ENCODE measurements at places on chromosomes 13 and 19.

- DNase-seq = no peak
Observed at GRCh38 chr19:45852145-45852750, 10.7 kb downstream of the SYMPK start.

DNA sequence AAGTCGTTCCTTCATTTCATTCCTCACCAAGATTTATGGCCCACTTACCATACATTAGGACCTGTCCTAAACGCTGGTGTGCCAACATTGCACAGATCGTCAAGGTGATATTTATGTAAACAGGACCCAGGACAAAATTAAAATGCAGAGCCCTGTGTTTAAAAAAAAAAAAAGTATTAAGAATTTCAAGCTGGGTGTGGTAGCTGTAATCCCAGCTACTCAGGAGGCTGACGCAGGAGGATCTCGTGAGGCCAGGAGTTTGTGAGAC is 6.5 kb upstream of the ZNF444 start:
- DNase-seq = no peak

- no peak for DNase-seq
Observed at GRCh38 chr19:7856679-7857663, 17.2 kb downstream of the PRR36 start.

DNA sequence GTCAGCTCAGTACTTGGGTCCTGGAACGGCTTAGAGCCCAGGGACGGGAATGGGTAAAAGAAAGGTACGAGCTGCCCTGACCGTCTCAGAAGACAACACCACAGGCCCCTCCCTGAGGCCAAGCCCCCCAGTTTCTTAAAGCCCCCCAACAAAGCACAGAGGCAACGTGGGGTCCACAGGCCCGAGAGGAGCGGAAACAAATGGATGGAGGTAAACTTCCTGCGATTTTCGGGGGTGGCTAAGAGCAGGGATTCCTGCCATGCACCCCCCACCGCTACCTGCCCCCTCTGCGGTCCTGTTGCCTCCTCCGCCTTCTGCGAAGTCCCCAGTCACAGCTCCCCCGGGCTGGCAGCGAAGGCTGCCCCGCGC is 48.2 kb downstream of the PTPRS start:
- DNase-seq = no peak

DNA sequence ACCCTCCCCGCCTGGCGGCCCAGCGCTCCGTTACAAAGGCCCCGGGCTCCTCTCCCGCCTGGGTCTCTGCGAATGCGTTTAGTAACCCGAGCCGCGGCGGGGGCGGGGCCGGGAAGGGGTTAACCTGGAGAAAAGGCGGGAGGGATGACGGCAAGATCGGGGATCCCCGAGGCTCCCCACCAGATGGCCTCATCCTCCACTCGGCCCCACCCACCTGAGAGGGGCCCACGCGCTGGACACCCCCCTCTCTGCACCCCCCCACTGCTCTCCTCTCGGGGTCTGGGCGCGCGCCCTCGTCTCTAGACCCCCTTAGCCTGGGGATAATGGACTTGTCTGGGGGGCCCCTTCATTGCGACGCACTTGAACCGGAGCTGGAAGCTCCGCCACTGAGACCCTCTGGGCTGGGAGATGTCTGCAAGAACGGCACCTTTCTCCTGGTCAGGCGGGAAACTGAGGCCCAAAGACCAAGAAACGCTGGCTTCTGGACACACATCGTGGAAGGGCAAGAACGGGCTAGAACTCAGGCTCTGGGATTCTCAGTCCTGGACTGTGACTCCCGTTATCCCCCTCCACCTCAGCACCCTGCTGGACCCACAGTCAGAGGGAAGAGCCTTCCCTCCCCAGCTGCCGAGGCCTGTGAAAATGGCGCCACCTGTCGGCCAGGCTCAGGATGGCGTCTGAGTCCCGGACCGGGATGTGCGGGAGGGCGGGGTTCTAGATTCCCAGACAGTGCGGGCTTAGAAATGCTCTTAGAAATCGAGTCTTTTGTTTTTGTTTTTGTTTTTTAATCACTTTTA is 2.9 kb upstream of the LTBP4 start:
- no peak for DNase-seq

GRCh38 chr19:6891761-6892385 is 4.5 kb downstream of the ADGRE1 start:
- peak; percentile 84 for DNase-seq

GRCh38 chr13:101416181-101417042 is at the start of gene NALCN:
Gene NALCN (minus strand): TSS chr13:101416508. CDS start chr13:101399126, 17,382 bp downstream.
- no peak for DNase-seq

DNA sequence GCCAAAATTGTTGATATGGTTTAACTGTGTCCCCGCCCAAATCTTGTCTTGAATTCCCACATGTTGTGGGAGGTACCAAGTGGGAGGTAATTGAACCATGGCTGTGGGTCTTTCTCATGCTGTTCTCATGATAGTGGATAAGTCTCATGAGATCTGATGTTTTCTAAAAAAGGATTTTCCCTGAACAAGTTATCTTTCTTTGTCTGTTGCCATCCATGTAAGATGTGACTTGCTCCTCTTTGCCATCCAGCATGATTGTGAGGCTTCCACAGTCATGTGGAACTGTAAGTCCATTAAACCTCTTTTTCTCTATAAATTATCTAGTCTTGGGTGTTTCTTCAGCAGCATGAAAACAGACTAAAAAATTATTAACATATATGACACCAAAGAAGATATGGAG is 986.7 kb upstream of the MIR17HG start:
- no peak for DNase-seq

GRCh38 chr19:5321851-5322681 is 18.5 kb downstream of the PTPRS start:
- DNase-seq = no peak

- no peak for DNase-seq
Observed at GRCh38 chr19:10122045-10122444, 2.3 kb upstream of the EIF3G start.

- DNase-seq = no peak
Observed at GRCh38 chr13:48161530-48162179, 66.8 kb upstream of the MED4 start.

DNA sequence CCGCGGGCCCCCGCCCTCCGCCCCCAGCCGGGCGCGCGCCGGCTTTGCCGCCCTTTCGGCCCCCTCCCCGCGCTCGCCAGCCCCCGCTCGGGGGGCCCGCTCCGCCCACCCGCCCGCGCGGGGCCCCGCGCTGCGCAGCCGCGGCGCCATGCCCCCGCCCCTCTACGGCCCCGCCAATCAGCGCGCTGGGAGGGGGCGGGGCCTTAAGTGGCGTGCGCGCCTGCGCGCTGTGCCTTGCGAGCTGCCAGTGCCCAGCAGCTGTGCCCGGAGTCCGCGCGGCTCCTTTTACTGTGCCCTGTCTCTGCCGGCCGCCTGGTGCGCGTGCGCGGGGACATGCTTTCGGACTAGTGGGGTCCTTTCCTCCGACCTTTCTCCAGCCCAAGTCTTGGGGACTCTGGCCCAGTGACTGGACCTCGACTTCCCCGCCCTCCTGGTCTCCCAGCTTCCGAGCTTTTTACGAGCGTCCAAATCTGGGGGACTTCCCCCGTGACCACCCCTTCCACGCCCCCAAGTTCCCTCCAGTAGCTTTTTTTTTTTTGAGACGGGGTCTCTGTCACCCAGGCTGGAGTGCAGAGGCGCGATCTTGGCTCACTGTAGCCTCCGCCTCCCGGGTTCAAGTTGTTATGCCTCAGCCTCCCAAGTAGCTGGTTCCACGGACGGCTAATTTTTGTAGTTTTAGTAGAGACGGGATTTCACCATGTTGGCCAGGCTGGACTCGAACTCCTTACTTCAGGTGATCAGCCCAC is at the start of gene MBD3:
Gene MBD3, minus strand, starts transcription at position 111 of the 746 bp plus-strand sequence. CDS start 234 bp downstream, outside the sequence.
- peak; percentile 20 for DNase-seq

DNA sequence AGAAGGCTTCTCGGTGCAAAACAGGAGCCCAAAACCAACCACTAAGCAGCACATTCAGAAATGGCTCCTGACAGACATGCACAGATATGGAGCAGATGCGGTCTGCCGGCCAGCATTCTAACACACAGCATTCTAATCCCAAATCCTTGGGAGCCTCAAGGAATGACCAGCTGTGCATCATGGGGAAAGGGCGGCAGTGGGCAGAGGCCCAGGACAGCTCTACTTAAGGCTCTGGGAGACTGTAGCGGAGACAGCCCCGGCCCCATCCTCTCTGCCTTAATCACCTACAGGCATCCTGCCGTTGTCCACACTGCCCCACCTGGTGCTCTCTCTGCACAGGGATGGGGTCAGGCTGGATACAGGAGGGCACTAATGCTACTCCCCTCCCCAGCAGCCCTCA is 1016.0 kb downstream of the UQCRFS1 start:
- no peak for DNase-seq

GRCh38 chr19:39128516-39129079 is 3.0 kb downstream of the PAK4 start:
- DNase-seq = no peak

GRCh38 chr19:50190439-50190891 is 13.0 kb upstream of the MYH14 start:
- no peak for DNase-seq

DNA sequence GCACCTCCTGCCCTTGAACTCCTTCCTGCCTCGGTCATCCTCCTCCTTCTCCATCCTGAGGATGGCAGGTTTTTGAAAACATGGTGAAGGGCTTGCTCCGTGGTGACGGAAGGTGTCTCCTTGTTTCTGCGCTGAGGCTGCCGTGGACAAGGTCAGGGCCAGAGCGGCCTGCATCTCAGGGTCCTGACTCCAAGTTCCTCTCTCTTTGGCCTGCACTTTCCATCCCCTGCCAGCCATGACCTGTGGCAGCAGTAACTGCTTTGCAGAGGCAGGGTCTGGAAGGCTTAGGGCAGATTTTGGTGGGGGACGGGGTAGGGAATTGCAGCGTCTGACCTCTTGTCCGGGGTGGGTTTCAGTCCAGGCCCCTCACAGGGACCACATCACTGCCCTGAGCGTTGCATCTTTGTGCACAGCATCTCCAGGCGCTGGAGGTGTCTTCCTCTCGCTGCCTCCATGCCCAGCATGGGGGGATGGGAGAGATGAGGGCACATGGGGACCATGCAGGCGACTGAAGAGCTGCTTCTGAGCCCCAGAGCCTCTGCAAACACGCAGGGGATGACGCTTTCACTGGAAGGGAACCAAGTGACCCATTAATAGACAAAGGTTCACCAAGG is 216.8 kb downstream of the TEX29 start:
- DNase-seq = no peak

DNA sequence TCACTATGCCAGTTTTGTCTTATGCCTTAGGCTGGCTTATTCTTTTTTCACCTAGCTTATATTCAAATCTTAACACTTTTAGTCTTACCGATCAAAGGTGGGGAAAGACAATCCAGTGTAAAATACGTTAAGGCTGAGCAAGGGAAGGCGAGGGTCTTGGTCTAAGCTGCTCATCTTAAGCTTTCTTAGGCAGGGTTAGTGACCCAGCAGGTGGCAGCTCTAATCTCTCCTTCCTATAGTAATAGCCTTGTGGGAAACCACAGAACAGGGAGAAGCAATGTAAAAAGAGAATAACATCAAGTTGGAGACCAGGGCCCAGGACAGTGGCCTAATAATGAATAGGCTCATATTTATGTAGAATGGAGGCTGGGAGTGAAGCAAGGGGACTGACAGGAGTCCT is 45.9 kb downstream of the COG3 start:
- DNase-seq = no peak

DNA sequence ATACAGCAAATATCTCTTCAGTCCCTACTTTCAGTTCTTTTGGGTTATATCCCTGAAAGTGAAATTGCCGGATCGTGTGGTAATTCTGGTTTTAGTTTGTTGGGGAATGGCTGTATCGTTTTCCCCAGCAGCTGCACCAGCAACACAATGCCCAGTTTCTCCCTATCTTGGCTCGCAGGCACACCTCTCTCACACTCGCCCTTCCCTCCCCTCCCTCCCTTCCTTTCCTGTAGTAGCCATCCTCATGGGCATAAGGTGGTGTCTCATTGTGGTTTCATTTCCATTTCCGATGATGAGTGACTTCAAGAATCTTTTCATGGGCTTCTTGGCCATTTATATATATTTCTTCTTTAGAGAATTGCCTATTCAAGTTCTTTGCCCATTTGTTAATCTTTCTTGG is 8.6 kb upstream of the GPR18 start:
- DNase-seq = no peak

- no peak for DNase-seq
Observed at GRCh38 chr19:47375694-47376588, 26.8 kb downstream of the DHX34 start.

GRCh38 chr13:77358001-77358400 is 31.1 kb upstream of the MYCBP2 start:
- DNase-seq = no peak

GRCh38 chr19:43446746-43447489 is 18.5 kb downstream of the LYPD3 start:
- peak; percentile 28 for DNase-seq

DNA sequence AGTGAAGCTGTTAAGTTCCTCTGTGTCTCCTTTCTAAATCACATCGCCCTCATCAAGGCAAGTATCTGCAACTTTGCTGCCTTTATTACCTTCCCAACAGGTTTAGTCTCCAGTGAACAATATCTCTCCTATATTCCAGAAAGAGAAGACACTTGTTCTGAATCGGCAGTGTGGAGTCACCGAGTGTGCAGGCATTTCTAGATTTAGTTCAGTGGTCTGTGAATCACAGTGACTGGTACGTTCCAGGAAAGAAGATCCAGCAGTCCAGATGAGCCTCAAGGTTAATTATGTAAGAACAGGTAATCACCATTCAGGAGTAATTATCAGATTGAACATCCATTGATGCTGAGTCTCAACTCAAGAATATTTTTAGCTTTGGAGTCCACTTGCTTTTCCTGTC is 497.0 kb downstream of the FOXO1 start:
- no peak for DNase-seq

DNA sequence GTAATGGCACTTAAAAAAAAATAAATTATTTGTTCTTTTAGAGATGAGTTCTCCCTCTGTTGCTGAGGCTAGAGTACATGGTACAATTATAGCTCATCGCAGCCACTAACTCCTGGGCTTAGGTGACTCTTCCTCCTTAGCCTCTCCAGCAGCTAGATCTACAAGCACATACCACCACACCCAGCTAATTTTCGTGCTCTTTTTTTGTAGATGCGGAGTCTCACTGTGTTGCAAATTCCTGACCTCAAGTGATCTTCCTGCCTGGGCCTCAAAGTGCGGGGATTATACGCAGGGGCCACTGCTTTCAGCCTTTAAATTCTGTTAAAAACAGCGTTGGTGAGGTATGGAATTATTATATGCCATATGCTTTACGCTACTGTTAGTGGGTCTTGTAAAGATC is 2034.0 kb downstream of the OLFM4 start:
- no peak for DNase-seq

DNA sequence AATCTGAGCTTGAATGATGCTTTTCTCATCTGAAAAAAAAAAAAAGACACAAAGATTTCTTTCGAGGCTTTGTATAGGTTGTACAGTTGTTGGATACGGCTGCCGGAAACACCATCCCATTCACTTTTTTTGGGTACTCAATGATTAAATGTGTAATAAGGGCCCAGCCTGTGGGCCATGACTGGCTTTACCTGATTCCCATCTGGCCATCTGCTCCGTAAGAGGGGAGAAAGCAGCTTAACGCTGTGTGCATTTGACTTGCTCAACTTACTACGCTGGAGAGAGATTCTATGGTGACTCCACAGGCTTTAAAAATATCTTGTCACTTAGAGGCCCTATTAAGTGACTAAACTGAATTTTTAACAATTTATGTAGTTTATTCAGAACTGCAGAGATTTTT is 731 bp downstream of the ZNF558 start:
- DNase-seq = no peak

- no peak for DNase-seq
Observed at GRCh38 chr19:10222201-10222890, 8.8 kb downstream of the S1PR2 start.
